H1 (cell line): ENCODE measurements at places on chromosomes 16 and 17. TPM values are rescaled to one million over a fixed set of nuclear protein-coding genes. Genes with fewer than 3 reads are reported as not detected.

DNA sequence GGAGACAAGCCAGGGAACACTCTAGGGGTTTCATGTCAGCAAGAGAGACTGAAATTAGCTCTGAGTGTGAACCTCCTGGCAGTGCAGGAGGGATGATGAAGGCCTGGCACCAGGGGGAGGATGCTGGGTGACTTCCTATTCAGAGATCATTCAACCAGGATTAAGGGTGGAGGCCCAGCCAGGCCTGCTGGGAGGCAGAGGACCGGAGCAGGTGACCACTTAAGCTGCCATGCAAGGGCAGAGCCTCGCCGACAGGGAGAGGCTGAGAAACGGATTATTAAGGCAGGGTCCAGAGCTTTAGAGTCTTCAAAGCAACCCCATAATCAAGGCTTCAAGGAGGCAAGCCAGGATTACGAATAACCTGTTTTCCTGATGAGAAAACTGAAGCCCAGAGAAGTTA is 10.6 kb upstream of the SRCIN1 start:
- H3K27me3 ChIP-seq, result no peaks in the 10 kb centered on the region
- peaks cover 6% of the 10 kb centered on the region for H3K4me1 ChIP-seq
- no peak for DNase-seq
- no peaks in the 10 kb centered on the region for H3K36me3 ChIP-seq
- no peak overlapping the region for H3K4me3 ChIP-seq

DNA sequence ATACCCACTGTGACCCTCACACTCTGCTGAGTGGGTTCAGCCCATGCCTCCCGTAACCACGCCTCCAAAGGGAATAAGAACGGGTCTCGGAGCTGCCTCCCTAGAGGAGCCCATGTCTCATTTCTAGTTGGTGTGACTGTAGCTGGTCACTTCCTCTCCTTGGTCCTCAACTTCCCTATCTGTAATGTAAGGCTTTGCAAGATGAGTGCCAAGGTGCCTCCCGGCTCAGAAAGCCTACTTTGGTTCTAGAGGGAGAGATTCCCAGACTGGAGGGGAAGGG is 20.8 kb downstream of the C16orf74 start:
- no peak for DNase-seq
- H3K4me3 ChIP-seq, result no peak overlapping the region
- H3K4me1 ChIP-seq, result peaks cover 14% of the 10 kb centered on the region

GRCh38 chr16:71423865-71424264 is 18.0 kb downstream of the TLE7 start:
- no peak for DNase-seq
- H3K4me3 ChIP-seq, result no peak overlapping the region
- peaks cover 13% of the 10 kb centered on the region; the same call in 1 of the 2 replicates for H3K27me3 ChIP-seq
- no peaks in the 10 kb centered on the region; the same call in 1 of the 2 replicates for H3K4me1 ChIP-seq
- no peaks in the 10 kb centered on the region for H3K36me3 ChIP-seq

GRCh38 chr16:9251026-9251425 is 159.6 kb downstream of the HAPSTR1 start:
- no peaks in the 10 kb centered on the region for H3K27me3 ChIP-seq
- no peak overlapping the region for H3K4me3 ChIP-seq
- DNase-seq, result no peak
- H3K4me1 ChIP-seq, result no peaks in the 10 kb centered on the region
- no peaks in the 10 kb centered on the region for H3K36me3 ChIP-seq

- H3K4me3 ChIP-seq, result no peak overlapping the region
- H3K4me1 ChIP-seq, result peaks cover 6% of the 10 kb centered on the region
- H3K27me3 ChIP-seq, result no peaks in the 10 kb centered on the region
- no peak for DNase-seq
Measured at GRCh38 chr16:11561454-11561805, 25.3 kb downstream of the LITAF start.

- no peaks in the 10 kb centered on the region for H3K27me3 ChIP-seq
- H3K27ac ChIP-seq, result no peak overlapping the region
- H3K36me3 ChIP-seq, result no peaks in the 10 kb centered on the region
- DNase-seq, result no peak
- no peak overlapping the region for H3K4me3 ChIP-seq
Measured at GRCh38 chr17:48441231-48441711, 11.3 kb upstream of the SKAP1 start.

DNA sequence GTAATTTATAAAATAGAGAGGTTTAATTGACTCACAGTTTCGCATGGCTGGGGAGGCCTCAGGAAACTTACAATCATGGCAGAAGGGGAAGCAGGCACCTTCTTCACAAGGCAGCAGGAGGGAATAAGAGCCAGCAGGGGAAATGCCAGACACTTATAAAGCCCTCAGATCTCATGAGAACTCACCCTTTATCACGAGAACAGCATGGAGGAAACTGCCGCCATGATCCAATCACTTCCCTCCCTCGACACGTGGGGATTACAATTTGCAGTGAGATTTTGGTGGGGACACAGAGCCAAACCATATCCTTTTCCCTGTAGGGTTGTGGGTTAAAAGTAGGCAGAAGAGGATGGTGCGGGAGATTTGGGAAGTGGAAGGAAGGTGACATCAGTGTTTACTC is 101.4 kb downstream of the BMERB1 start:
- H3K4me3 ChIP-seq, result no peak overlapping the region
- H3K36me3 ChIP-seq, result no peaks in the 10 kb centered on the region
- no peak overlapping the region for H3K27ac ChIP-seq
- H3K4me1 ChIP-seq, result no peaks in the 10 kb centered on the region

- no peak for DNase-seq
- peaks cover 9% of the 10 kb centered on the region; the same call in 1 of the 2 replicates for H3K4me1 ChIP-seq
- H3K27me3 ChIP-seq, result no peaks in the 10 kb centered on the region
- no peak overlapping the region for H3K27ac ChIP-seq
- H3K4me3 ChIP-seq, result no peak overlapping the region
Measured at GRCh38 chr16:55292491-55292890, 31.5 kb upstream of the IRX6 start.

TMED6 gene
- 0.94 TPM in 1 of 2 replicates, not detected in the other for total RNA-seq

GRCh38 chr17:80727409-80727755 is 182.7 kb downstream of the RPTOR start:
- no peak overlapping the region for H3K27ac ChIP-seq
- no peak overlapping the region for H3K4me3 ChIP-seq
- DNase-seq, result no peak
- no peaks in the 10 kb centered on the region for H3K36me3 ChIP-seq
- 0 out of 2 replicates have a peak, but pooled peaks cover 3% of the 10 kb centered on the region for H3K4me1 ChIP-seq

TRPV2 gene
- total RNA-seq, result 1.6 and 2.1 TPM in 2 replicates

ELMO3 gene
- total RNA-seq, result 9.2 and 9.6 TPM in 2 replicates
